ENCODE measurements at places on chromosomes 1 and 21.

DNA sequence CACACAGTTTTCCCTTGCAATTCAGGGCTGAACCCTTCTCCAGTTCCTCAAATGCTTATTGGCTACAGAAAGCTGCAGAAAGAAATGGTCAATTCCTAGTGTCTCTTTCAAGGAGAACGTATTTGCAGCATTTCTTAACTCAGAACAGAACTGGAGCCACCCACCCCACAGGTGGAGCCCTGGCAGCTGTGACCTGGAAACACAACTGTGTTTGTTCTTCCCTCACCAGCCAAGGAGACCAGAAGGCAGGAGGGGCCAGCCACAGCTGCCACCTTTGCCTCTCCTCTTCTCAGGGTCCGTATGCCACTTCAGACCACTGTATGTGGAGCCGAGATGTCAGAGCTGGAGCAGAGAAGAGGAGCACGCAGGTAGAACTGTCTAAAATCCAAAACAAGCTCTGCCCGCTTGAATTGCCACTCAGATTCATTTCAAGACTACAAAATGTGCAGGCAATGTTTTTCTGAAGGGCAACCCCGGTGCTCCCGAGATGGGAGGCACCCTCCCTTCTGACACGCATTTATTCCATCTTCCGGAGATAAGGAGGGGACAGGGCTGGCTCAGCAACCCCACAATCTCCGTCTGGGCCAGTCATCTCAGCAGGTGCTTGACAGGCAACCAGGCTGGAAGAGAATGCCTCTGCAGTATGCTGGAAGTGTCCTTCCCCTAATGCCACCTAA lies 16.7 kb downstream of the CD247 start:
- no peak for DNase-seq

DNA sequence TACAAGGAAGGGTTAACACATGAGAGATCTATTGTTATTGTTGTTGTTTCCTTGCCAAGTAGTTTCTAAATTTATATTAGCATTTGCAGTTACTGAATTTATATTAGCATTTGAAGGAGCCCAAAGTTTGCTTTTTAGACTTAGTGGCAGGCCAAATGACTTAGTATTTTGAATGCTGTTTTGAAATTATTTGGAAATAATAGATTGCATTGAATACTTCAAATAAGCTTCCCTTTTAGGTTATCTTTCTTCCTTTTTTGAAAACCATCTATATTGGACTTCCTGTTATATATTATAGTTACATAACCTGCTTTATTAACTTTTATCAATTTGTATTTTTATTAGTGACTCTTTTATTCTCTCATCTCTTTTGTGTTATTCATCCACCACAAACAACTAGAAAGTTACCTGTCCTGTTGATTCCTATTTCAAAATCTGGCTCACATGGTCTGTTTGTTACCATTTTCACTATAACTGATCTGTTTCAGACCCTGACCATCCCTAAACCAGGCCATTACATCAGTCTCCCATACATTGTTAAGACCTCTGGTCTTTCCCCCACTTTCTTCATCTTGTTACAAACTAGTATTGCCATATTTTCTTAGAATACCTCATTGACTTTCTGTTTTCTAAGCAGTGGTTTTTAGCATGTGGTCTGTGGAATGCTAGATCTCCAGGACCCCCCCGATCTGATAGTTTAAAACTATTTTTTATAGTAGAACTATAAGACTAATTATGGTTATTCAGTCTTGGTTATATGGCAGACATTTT lies 185.2 kb downstream of the RASAL2 start:
- DNase-seq, result no peak

GRCh38 chr1:16441282-16441665 lies 750 bp downstream of the NECAP2 start:
- no peak for DNase-seq

DNA sequence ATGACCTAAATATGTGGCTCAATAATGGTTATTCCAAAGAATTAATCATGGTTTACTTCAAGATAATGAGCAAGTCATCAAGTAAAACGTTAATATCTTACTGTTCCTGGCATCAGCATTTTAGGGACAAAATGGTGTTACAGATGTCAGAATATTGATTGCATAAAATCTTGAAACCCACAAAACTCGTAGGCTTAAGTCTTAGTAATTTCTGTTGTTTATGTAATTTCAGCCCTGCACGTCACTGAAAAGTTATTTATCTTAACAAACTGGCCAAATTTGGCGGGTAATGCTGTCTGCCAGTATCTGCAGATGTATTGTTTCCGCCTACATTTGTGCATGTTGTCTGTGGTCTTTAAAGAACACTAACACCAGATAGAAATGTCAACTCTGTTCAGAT lies 25.8 kb downstream of the CDC7 start:
- no peak for DNase-seq

GRCh38 chr1:51418384-51418959 lies 88.1 kb upstream of the TTC39A start:
- no peak for DNase-seq

DNA sequence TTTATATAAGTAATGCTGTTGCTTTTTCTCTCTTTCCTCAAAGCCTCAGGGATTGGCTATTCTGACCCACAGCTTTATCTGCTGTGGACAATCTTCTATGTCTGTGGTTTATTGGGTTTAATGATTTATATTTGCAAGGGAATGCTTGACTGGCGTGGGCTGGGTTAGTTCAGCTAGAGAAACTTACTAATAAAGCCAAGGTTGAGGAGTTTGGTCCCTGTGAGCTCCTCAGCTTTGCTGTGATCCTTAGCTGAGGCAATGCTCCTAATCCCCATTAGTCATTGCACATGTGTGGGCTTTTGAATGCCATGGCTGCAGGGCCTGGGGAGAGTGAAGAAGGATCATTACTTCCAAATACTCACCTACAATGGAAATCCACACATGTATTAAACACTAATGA lies 179.3 kb downstream of the ZNF326 start:
- no peak for DNase-seq

DNA sequence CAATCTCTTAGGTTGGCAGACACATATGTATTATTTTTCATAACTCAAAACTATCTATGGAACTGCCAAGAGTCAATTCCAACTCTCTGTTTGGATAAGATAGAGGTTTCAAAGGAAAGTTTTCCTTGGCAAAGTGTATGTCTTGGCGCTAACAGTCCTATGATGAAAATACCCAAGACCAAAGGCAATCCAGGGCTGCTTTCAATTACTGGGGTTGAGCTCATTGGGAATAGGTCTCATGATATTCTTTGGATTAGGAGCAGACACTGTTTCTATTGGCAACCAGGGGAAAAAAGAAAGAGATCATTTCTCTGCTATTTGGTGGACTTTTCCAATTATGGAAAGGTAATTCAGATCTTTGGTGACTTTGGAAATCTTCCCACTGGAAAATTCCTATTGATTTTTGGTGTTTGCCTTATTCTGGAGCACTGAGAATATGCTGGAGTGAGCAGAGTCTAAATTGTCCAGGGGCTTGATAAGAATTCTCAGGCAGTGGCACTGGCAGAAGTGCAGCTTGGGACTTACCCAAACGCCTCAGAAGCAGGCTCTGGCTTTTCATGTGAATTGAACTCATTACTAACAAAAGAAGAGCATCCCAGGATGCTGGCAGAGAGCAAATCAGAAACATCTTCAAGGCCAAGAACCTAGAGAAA lies 20.4 kb upstream of the PLXNA2 start:
- no peak for DNase-seq

DNA sequence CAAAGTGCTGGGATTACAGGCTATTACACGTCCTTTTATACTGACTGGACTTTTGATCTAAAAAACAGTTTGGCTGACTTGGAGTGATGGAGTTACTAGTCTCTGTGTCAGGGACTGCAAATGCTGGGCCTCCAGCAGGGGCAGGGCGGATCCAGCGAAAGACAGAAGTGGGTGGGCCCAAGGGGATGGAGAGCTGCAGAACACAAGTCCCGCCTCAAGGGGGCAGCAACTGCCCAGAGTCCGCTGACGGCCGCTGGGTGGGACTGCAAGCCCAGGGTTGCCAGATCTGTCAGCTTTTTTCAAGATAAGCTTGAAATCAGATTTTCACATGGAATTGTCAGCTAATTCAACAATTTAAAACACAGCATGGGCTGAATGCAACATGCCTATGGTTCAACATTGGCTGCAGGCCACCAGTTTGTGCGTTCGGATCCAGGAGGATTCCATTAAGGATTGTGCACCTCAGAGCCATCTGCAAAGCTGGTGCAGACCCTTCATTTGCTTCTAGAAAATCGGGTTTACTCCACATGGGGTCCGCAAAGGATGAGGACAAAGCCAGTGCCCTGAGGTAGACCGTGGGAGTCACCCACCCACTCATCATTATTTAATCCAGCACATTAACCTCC lies 10.7 kb downstream of the STMN1 start:
- DNase-seq, result peak; percentile 95

DNA sequence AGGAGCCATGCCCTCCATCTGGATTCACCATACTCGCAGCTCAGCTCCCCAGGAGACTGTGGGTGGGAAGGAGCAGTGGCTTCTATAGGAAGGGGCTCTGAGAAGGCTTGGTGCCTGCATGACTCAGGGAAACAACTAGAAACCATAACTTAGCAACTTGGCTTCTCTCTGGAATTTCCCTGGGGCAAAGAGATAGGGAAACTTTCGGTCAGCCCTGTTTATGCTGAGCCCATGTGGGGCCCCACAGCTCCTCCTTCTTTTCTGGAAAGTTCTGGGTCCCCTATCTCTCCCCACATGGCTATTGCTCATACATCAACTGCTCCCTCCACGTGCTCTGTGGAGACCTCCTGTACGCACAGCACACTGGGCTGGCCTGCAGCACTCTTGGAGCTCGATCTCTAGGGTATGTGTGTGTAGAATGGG lies 39.3 kb downstream of the PLEKHA6 start:
- DNase-seq, result peak; percentile 57

DNA sequence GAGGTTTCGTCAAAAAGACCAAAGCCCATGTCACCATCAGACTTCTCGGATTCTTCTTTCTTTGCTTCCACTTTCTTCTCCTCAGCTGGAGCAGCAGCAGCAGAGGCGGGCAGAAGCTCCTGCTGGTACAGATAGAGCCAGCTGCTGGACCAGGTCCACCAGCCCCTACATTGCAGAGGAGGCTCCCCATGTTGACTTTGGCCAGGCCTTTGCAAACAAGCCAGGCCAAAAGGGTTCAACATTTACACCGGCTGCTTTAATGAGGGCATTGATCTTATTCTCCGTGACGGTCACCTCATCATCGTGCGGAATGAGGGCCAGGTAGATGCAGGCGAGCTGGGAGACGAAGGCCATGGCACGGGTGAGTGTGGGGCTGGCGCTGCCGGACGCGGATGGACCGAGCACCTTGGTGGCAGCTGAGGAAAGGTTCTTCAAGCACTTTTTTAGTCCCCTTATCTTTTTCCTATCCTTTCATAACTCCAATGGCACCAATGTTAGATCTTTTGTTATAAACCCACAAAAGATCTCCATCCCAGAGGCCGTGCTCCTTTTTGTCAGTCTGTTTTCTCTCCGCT lies 358.5 kb downstream of the RGS7 start:
- no peak for DNase-seq

GRCh38 chr1:60589046-60589748 lies 493.2 kb upstream of the NFIA start:
- DNase-seq, result no peak

DNA sequence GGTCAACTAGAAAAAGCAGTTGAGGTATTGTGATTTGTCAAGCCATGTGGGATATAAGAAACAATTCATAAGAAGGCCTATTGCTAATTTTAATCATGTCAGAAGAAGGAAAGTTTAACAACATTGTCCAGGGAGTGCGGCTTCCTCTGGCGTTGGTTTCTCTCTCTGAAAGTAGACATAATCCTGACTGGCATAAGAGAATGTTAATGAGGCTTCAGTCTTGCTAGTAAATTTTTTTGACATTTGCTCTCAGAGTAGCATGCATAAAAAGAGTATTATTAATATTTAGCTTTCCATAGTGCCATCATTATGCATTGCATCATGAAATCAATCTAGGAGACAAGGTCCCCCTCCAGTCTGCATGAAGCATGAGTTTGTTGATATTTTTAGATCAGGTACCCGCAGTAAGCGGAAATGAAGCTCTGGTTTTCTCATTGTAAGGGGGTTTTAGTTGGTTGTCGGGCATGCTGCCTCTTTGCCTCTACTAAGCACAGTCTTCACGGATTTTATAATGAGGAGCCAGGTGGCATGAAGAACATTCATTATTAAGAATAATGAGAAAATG lies 12.8 kb upstream of the PRDM2 start:
- no peak for DNase-seq

GRCh38 chr1:15932612-15933011 lies 43.3 kb downstream of the ZBTB17 start:
- no peak for DNase-seq

DNA sequence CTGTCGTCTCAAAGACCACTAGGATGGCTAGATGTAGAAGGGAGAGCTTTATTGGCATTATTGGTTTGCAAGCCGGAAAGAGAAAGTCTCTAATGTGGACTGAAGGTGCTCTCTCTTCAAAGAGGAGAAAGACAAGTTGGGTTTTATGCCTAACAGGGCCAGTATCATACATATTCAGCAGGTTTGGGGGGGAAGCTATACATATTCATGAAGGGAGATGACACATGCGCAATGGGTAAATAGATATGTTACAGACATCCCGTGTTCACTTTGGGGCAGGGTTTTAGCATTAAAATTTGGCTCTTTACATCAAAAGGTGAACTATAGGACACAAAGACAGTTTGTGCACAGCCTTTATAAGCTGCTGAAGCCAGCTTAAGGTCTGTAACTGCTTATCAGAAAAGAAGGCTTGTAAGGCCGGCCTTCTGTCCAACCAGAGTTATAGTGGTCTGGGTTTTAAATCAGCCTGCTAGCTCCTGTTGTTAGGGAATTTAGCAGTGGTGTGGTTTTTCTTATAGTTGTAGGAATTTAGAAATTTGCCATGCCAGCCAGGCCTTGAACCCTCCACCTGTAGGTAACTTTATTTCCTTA lies 46.5 kb upstream of the LRRN2 start:
- DNase-seq, result no peak

DNA sequence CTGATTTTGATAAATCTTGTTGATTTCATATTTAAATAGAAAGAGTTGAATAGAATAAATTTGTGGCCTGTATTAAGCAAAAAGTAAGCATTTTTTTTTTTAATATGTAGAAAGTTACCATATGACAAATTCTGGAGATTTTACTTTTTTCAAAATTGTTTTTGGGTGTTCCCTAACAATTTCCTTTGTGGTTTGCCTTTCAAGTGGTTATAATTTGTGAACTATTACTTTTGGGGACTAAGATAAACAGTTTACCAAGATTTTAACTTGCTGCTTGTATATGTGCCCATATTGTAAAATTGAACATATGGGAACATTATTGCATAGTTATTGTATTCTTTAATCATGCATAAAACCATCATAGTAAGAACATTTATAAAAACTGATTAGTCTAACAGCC lies 34.6 kb downstream of the SLC30A7 start:
- no peak for DNase-seq

DNA sequence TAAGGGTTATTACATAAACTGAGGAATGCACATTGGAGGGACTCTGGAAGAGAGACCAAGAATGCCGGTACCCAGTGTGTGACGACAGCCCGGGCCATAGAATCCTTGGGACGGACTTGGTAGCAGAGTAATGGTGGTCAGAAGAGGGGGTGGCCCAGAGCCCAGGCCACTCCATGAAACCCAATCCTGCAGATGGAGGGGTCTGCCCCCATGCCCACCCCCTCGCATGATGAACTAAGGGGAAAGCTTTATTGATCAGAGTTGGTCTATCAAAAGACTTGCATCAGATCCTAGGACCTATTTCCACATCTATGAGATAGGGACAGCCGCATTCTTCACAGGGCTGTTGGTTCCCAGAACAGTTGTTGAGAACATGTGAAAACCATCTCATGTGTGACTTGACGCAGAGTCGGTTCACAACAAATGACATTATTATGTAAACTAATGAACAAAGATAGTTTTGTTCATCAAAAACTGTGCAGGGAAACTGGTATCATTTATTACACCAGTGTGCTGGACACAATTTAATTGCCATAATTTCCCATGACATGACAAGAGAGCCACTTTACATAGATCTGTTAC lies 21.5 kb upstream of the SDC3 start:
- DNase-seq, result no peak

GRCh38 chr1:202967684-202968281 lies 726 bp upstream of the CYB5R1 start:
- peak; percentile 59 for DNase-seq

Data from suppressor macrophage treated with lipopolysaccharide for 4 hours (primary cell).